NK-92 treated with Interleukin-12 subunit alpha and Interleukin-12 subunit beta, amount 100 ng/mL, for 24 hours (cell line): ENCODE measurements at places on chromosomes 16 and 17.

DNA sequence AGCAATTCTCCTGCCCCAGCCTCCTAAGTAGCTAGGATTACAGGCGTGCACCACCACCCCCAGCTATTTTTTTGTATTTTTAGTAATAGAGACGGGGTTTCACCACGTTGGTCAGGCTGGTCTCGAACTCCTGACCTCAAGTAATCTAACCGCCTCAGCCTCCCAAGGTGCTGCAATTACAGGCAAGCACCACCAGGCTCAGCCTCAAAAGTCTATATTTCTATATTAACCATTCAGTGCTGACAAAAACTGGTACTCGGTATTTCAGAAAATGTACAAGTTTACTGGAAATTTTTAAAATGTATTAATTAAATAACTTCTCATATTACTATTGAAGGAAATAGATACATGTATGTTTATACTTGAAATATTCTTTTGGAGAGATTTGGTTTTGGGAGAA, 1.4 kb upstream of the HEXD start:
- DNase-seq: no peak

- DNase-seq: no peak
Observed at GRCh38 chr16:78563905-78564304, 464.5 kb downstream of the WWOX start.

DNA sequence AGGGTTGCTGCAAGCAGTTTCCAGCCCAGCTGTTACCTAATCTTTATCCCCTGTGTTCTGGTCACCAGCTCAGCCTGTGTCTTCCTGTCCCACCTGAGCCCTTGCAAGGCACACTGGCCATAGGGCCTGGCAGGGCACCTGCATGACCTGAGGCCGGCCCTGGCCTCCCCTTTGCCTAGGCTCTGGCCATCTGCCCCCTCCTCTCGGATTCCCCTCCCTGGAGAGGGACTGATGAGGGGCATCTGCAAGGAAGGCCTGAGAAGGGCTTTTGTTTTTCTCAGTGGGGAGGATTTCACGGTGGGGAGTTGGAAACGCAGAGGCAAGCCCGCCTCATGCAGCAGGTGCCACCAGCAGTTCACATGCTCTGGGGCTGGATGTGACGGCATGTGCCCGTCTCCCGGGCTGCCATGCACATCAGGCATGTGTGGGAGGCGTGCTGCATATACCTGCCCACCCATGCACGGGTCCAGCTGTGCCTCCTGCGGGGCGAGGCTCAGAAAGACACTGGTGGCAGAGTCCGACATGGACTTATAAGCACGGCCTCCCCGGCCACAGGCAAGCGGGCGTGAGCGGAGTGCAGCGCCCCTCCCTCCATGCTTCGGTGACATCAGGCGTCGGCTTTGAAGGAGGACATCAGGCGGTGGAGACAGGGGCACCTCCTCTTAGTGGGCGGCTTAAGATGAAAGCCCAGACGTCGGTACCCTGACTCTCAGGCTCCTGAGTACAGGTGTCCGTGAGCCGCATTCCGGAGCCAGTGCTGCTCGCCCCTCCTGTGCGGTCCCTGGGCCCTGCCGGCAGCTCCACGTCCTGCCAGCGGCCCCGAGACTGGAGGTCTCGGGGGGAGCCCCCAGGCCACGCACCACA, 16.5 kb downstream of the ASPSCR1 start:
- no peak for DNase-seq

GRCh38 chr17:79073016-79073705, 1.5 kb upstream of the ENGASE start:
- DNase-seq: no peak

GRCh38 chr16:90019543-90020259, 445 bp upstream of the DBNDD1 start:
- no peak for DNase-seq

GRCh38 chr16:89602273-89602951, 11.0 kb upstream of the DPEP1 start:
- DNase-seq: peak; percentile 26
